Fibroblast of skin of scalp (primary cell): ENCODE measurements at places on chromosomes 3 and 15.

- DNase-seq: no peak
These were observed 79.1 kb downstream of the RHCG start for GRCh38 chr15:89417206-89417725.

DNA sequence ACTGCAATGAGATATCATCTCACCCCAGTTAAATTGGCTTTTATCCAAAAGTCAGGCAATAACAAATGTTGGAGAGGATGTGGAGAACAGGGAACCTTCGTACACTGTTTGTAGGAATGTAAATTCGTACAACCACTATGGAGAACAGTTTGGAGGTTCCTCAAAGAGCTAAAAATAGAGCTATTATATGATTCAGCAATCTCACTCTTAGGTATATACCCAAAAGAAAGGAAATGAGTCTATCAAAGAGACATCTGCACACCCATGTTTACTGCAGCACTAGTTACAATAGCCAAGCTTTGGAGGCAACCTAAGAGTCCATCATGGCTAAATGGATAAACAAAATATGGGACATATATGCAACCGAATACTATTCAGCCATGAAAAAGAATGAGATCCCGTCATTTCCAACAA lies 68.0 kb upstream of the HES1 start:
- DNase-seq: no peak

- DNase-seq: no peak
These were observed 22.8 kb downstream of the RGMA start for GRCh38 chr15:93066224-93066681.

DNA sequence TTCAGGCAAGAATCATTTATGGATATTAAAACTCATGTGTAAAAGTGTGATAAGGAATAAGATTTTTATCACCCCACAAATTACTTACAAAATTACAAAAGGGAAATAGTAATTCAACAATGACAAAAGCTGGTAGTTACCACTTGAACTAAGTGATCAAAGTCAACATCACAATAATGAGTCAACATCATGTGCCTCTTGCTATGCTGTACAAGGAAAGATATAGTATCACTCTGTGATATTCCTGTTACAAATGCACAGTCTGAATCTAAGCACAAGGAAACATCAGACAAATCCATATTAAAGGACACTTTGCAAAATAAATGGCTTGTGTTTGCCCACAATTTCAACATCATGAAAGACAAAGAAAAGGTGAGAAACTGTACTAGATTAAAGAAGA lies 90.5 kb upstream of the PLCL2 start:
- no peak for DNase-seq
